Fibroblast of skin of left biceps (primary cell): ENCODE measurements at places on chromosomes 1 and 21.

DNA sequence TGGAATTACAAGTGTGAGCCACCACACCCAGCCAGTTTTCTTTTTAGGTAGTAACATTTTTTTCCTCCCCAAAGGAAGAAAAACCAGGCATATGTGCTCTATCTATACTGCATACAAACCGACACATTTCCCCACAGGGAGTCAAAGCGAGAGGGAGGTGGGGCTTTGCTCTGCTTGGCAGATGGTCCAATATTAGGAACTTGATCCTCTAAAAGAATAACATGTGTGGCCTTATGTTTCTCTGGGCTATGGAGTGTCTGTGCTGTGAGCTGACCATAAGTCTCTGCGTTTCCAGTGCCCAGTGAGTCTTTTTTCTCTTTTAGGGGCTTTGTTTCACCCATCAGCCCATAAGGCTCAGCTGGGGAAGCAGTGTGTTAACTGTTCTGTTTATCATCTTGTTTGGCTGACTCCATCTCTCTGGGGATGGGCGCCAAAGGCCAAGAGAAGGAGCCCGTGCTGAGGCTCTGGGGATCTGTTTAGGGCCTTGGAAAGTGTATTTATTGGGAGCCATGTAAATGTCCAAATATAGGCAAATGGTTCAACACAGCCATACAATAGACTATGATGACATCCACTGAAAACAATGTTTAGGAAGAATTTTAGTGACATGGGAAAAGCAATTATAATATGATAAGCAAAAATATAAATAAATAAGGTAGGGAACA is 20.2 kb downstream of the LMOD1 start:
- DNase-seq: no peak

DNA sequence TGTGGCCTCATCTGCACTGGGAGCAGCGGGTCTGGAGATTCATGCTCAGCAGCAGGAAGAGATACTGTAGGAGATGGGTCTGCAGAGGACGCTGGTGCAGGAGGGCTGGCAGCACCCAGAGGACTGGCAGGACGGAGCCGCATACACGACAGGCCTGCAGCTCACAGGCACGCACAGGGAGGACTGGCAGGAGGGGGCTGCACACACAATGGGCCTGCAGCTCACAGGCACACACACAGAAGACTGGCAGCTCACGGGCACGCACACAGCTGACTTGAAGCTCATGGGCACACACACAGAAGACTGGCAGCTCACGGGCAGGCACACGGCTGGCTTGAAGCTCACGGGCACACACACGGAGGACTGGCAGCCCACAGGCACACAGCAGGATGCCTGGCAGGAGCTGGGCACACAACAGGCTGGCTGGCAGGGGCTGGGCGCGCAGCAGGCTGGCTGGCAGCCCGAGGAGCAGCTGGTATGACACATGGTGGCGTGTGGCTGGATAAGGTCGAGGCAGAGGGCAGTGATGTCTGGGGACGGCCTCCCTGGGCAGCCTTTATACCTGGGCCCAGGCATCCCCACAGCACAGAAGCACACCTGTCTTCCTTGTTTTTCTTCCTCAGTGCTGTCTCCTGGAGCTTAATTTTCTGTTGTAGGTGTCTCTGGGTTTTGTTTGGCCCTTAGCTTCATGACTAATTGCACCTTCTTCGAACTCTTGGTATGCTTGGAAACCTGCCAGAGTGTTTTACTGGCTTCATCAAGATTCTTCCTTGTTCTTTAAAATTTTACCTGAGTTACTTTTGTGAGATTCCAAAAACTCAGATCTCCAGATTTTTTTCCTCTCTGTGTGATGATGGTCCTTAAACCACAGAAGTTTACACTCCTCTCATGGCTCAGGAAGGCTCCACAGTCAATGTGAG is at the start of gene KRTAP12-2:
KRTAP12-2 (minus strand) TSS at position 527 of the 920 bp plus-strand sequence; CDS start at position 486, 41 bp downstream.
- no peak for DNase-seq

- no peak for DNase-seq
These were observed 59.2 kb downstream of the PBX1 start for GRCh38 chr1:164618202-164618564.

- no peak for DNase-seq
These were observed 19.1 kb upstream of the CHRM3 start for GRCh38 chr1:239367196-239367810.

GRCh38 chr1:24586970-24587820 is 31.3 kb downstream of the NCMAP start:
- no peak for DNase-seq

DNA sequence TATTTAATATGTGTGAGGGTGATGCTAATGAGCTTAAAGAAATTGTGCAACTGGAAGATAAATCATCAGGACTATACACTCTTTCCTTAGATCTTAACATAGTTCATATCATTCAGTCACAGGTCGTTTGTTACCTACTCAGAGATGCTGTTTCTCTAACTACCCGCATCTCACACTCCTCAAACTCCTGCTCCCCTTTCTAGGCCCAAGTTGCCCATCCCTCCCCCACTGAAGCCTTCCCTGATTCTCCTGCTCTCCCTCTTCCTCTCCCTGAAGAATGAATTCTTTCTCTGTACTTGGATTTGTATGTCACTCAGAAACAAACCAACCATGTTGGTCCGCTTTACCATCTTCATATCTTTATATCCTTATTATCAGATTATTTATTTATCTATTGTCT is 9.1 kb downstream of the SH3GLB1 start:
- no peak for DNase-seq

GRCh38 chr1:53971718-53972117 is 25.6 kb downstream of the LRRC42 start:
- DNase-seq: no peak

DNA sequence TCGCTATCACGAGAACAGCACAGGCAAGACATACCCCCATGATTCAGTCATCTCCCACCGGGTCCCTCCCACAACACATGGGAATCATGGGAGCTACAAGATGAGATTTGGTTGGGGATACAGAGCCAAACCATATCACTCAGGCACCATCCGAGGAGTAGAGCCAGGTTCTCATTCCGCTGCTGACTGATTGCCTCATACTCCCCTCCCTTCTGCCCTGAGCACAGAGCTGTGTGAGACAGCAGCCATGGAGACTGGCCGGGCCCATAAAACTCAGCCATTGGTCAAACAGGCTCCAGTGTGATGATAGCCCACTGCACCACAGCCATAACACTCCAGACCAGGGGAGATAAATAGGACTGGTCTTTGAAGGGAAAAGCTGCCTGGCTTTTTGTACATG is 22.6 kb downstream of the TTC4 start:
- DNase-seq: no peak

- no peak for DNase-seq
These were observed 6.2 kb upstream of the MTMR11 start for GRCh38 chr1:149942885-149943284.

DNA sequence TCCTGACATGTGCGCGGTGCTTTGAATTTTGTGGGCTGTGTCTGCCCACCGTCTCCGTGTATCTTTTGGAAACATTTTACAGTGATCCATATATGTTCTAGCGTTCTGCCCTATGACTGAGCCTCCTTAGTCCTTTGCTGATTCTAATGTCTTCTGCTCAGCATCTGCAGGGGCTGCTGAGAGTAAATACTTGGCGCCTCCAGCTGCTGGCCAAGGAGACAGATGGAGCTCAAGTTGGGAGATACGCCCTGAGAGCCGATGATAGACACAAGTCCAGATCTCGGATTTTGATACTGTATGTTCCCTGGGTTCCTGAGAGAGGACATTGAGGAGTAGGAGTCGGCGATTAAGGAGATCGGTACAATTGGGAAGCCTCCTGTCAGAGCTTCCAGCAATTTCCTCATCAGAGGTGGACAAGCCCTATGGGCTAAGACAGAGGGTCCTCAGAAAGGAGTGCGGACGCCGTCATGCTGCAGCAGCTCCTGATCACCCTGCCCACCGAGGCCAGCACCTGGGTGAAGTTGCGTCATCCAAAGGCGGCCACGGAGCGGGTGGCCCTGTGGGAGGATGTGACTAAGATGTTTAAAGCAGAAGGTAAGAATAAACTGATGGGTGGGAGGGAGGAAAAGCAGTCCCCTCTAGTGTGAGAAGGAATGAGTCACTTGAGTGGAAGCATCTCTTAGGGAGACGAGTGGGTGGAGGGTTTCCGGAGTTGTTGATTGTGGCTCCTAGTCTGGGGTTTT is 390 bp downstream of the ZFP69B start:
- DNase-seq: peak; percentile 11

GRCh38 chr1:115139381-115139780 is 50.1 kb upstream of the TSPAN2 start:
- DNase-seq: no peak

DNA sequence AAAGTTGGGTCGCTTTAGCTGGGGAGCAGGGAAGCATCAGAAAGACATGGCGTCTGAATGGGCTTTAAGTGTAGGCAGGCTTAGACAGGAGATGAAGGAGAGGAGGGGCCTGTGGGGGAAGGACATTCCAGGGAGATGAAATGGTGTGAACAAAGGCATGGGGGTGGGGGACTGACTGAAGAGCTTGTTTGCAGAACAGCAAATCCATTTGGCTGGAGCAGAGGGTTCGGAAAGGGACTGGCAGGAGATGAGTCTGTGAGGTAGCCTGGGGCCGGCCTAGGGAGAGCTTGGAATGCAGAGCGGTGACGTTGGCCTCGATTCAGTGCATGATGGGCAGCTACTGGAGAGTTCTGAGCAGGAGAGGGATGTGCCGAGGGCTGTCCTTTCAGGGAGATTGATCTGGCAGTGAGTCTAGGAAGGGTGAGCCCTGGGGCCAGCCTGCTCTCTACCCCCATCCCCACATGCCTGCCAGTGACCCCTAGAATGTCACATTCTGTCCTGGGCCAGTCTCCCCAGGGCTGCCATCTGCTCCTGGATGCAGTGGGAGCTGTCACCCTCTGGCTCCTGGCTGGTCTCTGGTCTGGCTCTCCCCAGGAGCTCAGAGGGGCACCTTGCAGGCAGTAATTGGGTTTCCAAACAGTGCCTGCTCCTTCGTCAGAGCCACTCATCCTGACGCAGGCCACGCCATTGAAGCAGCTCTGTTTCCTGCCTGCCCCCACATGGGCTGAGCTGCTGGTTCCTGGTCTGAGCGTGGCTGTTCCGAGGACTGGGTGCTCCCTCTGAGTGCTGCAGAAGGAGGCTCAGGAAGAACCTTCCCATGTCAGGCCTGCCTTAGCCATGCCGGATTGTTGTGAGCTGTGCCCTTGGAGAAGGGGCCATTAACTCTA is 22.3 kb upstream of the TMEM222 start:
- DNase-seq: peak; percentile 99

DNA sequence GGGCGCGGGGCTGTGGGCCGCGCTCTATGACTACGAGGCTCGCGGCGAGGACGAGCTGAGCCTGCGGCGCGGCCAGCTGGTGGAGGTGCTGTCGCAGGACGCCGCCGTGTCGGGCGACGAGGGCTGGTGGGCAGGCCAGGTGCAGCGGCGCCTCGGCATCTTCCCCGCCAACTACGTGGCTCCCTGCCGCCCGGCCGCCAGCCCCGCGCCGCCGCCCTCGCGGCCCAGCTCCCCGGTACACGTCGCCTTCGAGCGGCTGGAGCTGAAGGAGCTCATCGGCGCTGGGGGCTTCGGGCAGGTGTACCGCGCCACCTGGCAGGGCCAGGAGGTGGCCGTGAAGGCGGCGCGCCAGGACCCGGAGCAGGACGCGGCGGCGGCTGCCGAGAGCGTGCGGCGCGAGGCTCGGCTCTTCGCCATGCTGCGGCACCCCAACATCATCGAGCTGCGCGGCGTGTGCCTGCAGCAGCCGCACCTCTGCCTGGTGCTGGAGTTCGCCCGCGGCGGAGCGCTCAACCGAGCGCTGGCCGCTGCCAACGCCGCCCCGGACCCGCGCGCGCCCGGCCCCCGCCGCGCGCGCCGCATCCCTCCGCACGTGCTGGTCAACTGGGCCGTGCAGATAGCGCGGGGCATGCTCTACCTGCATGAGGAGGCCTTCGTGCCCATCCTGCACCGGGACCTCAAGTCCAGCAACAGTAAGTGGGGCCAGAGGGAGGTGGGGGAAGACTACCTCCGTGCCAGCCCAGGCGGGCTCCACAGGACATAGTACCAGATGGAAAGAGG is 808 bp downstream of the MAP3K21 start:
- no peak for DNase-seq

- peak; percentile 71 for DNase-seq
These were observed 631 bp upstream of the SPATC1L start for GRCh38 chr21:46184625-46185555.

- DNase-seq: no peak
These were observed 288.8 kb downstream of the DPYD start for GRCh38 chr1:97632075-97632474.

DNA sequence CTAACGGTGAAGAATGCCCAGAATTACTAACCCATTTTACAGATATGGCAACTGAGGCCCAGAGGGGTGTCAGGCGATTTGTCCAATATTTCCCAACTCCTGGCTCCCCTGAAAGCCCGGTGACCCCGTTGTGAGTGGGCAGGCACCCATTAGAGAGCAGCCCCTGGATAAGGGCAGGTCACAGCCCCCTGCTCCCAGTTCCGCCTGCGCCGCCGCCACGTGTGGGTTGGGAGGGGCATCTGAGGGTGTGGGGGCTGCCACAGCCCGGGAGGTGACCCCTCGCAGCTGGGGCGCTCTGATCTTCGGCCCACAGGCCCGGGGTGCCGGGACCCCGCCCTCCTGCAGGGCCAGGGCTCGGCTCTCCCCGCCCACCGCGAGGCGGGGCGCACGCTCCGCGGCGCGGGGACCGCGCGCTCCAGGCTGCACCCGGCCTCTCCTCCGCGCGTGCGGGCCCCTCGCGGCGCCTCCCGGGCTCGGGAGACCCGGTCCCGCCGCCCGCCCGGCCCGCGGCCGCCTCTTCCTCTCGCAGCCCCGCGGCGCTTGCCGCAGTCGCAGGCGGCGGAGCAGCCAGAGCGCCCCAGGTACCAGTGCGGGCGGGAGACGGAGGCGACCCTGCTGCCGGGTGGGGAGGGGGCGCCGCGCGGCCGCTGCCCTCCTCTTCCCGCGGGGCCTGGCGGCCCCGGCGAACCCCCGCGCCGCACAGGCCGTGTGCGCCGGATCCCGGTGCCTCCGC is at the start of gene HTR6:
HTR6 (plus strand) TSS at position 423 of the 733 bp plus-strand sequence. CDS start 879 bp downstream, outside the sequence.
- no peak for DNase-seq

GRCh38 chr21:43988016-43988415 is 24.1 kb upstream of the TRAPPC10 start:
- no peak for DNase-seq
